ENCODE measurements at places on chromosomes 7 and 10. TPM values are rescaled to one million over a fixed set of nuclear protein-coding genes. Genes with fewer than 3 reads are reported as not detected.

Gene MEOX2
- total RNA-seq = not detected

Gene CALML3
- total RNA-seq = not detected

Gene FXYD4
- total RNA-seq = not detected

Gene BMS1
- total RNA-seq = 30.1 TPM

Gene GATA3
- total RNA-seq = not detected

Gene LIPF
- total RNA-seq = not detected

- H3K27ac ChIP-seq = peak overlapping the region; percentile 94
- no peaks in the 10 kb centered on the region for H3K36me3 ChIP-seq
- no peaks in the 10 kb centered on the region for H3K27me3 ChIP-seq
These were observed 15.4 kb upstream of the HIBADH start for GRCh38 chr7:27677912-27678612.

DNA sequence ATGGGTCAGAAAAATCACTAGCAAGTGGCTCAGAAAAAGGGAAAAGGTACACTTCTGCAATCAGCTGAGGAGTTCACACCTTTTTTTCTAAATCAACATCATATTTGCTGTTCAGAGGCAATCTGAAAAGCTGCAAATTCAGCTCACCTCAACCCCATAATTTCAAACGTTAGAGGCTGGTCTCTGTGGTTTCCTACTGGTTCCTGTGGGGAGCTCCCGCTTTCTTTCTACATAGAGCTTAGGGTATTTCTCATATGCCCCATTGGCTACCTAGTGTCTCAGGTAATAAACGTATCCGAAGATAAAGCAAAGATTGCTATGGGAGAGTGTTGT lies 5.2 kb upstream of the ZNF22 start:
- DNase-seq = no peak
- peak overlapping the region; percentile 80 for H3K27ac ChIP-seq
- H3K36me3 ChIP-seq = peaks cover 31% of the 10 kb centered on the region
- peaks cover 91% of the 10 kb centered on the region for H3K4me1 ChIP-seq
- no peak overlapping the region for H3K4me3 ChIP-seq

- peak overlapping the region; percentile 44 for H3K4me3 ChIP-seq
- DNase-seq = no peak
- H3K4me1 ChIP-seq = peaks cover 20% of the 10 kb centered on the region
These were observed 1.3 kb downstream of the AFAP1L2 start for GRCh38 chr10:114402871-114403540.

- no peak overlapping the region for H3K27ac ChIP-seq
- no peaks in the 10 kb centered on the region for H3K4me1 ChIP-seq
- H3K4me3 ChIP-seq = no peak overlapping the region
- H3K27me3 ChIP-seq = no peaks in the 10 kb centered on the region
- H3K36me3 ChIP-seq = no peaks in the 10 kb centered on the region
These were observed 192.1 kb downstream of the WDR11 start for GRCh38 chr10:121043124-121043849.

DNA sequence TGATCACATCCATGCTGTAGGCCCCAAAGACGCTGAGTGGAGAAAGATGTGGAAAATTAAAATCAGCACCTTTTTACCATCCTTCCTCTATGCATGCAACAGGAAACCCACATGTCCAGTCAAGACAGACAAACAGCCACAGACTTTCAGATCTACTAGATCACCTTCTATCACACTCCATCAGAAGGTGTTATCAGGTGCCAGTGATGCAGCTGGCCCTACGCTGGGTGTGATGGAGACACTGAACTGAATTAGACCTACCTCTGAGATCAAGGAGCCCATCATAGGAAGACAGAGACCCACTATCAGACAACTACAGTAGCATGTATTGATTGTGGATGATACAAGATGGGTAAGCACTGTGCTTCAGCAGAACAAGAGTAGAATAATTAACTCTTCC lies 15.5 kb downstream of the CYP3A4 start:
- H3K4me1 ChIP-seq = no peaks in the 10 kb centered on the region
- H3K27ac ChIP-seq = no peak overlapping the region
- peaks cover 8% of the 10 kb centered on the region for H3K27me3 ChIP-seq
- DNase-seq = no peak
- H3K4me3 ChIP-seq = no peak overlapping the region

DNA sequence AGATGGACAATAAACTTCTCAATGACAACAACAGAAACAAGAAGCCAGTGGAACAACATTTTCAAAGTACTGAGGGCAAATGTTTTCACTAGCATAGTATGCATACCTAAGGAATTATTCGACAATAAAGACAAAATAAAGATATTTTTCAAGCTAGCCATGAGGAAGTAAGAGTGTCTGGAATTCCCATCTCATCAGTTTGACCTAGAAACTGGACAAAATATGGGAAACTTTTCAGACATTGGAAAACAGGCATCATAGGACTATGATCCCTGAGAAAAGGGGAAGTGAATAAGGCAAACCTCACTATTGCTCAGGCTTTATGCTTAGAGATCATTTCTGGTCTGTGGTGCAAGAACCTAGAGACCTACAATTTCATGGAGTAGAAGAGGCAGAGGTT lies 86.3 kb downstream of the OAT start:
- no peaks in the 10 kb centered on the region for H3K4me1 ChIP-seq
- no peaks in the 10 kb centered on the region for H3K36me3 ChIP-seq
- no peak overlapping the region for H3K27ac ChIP-seq
- DNase-seq = no peak

DNA sequence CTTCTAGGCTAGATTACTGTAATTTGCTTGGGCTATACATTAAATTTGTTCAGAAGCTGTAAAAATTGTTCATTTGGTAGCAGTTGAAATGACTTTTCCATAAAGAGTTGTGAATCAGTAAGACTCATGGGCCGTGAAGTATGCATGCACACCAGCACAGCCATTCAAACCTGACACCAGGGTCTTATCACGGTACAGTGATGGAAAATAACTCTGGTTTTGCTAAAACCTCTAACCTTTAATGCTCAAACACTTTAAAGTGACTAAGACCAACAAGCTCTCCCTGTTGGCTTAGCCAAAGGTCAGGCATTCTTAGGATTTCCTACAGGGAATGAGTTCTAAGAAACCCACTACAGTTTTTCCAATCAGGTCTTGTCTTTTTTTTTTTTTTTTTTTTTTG lies 11.5 kb downstream of the ARL3 start:
- peaks cover 43% of the 10 kb centered on the region for H3K4me1 ChIP-seq
- H3K36me3 ChIP-seq = peaks cover 24% of the 10 kb centered on the region
- H3K27me3 ChIP-seq = no peaks in the 10 kb centered on the region
- no peak overlapping the region for H3K4me3 ChIP-seq

GRCh38 chr7:106111655-106112117 lies 426 bp downstream of the SYPL1 start:
- H3K4me1 ChIP-seq = peaks cover 12% of the 10 kb centered on the region
- H3K27me3 ChIP-seq = no peaks in the 10 kb centered on the region
- DNase-seq = no peak
- peaks cover 11% of the 10 kb centered on the region for H3K36me3 ChIP-seq
- peak overlapping the region; percentile 87 for H3K27ac ChIP-seq

- H3K4me3 ChIP-seq = no peak overlapping the region
- H3K27me3 ChIP-seq = no peaks in the 10 kb centered on the region
- peak; percentile 57 for DNase-seq
- H3K36me3 ChIP-seq = peaks cover 9% of the 10 kb centered on the region
- peaks cover 33% of the 10 kb centered on the region for H3K4me1 ChIP-seq
- H3K27ac ChIP-seq = peak overlapping the region; percentile 28
These were observed 20.0 kb downstream of the JAZF1 start for GRCh38 chr7:28160551-28160991.

GRCh38 chr10:4934391-4934987 lies 28.7 kb upstream of the AKR1C1 start:
- H3K4me3 ChIP-seq = no peak overlapping the region
- no peak for DNase-seq
- H3K36me3 ChIP-seq = no peaks in the 10 kb centered on the region
- H3K4me1 ChIP-seq = 0 out of 2 replicates have a peak, but pooled peaks cover under 1% of the 10 kb centered on the region
- no peaks in the 10 kb centered on the region for H3K27me3 ChIP-seq

DNA sequence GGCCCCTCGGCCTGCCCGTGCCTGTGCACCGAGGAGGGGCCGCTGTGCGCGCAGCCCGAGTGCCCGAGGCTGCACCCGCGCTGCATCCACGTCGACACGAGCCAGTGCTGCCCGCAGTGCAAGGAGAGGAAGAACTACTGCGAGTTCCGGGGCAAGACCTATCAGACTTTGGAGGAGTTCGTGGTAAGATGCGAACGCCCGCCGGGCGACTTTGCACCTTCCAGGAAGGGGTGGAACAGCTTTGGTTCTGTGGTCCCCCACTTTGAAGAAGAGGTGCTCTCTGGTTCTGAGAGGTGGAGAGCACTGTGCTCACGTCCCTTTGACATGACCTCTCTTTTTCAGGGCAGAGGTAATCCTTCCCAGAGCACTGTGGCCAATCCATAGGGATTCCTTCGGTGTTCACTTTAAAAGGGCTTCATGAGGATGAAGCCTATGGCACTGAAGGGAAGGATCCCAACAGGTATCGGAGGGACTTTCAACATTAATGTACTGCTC lies 2.6 kb downstream of the VWC2 start:
- DNase-seq = no peak
- no peak overlapping the region for H3K4me3 ChIP-seq
- H3K36me3 ChIP-seq = no peaks in the 10 kb centered on the region
- no peak overlapping the region for H3K27ac ChIP-seq
- H3K4me1 ChIP-seq = no peaks in the 10 kb centered on the region
- H3K27me3 ChIP-seq = peaks cover 21% of the 10 kb centered on the region

DNA sequence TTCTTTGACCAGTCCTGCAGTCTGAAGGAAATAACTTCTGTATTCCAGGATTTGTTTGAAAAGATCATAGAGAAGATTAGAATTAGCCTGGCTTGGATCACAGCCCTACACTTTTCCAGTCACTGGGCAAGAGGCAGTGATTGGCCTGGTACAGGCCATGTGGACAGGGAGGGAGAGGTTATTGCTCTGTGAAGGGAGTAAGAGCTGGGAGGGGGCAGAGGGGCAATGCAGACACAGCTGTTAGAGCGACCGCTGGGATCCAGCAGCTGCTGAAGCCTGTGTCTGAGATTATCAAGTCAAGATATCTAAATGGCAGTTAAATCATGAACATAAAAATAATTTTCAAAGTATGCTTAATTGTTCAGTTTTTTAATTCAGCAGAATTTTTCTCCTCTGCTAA lies 257.3 kb downstream of the SDK1 start:
- no peak overlapping the region for H3K4me3 ChIP-seq
- H3K27ac ChIP-seq = no peak overlapping the region
- peaks cover 7% of the 10 kb centered on the region for H3K4me1 ChIP-seq

DNA sequence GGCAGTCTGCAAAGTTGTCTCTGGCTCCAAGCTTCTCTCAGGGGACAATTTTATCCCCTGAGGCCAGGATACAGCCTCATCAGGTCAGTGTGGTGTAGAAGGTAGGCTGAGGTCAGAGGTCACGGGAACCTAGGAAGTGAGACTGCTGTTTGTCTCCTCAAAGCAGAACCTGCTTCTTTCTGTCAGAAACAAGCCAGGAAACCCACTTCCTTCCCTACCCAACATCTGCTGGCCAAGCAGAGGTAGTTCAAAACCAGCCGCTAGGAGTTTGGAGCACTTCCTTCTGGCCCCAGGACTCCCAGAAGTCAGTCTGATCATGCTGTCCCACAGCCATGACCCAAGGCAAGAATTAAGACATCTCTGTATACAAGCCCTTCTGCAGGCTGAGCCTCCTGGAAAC lies 12.2 kb downstream of the CLRN3 start:
- no peak for DNase-seq
- no peaks in the 10 kb centered on the region for H3K36me3 ChIP-seq
- H3K4me1 ChIP-seq = no peaks in the 10 kb centered on the region
- H3K27me3 ChIP-seq = 0 out of 2 replicates have a peak, but pooled peaks cover 3% of the 10 kb centered on the region
- H3K4me3 ChIP-seq = no peak overlapping the region

- H3K27ac ChIP-seq = no peak overlapping the region
- H3K27me3 ChIP-seq = no peaks in the 10 kb centered on the region
- H3K4me1 ChIP-seq = peaks cover 10% of the 10 kb centered on the region
- DNase-seq = no peak
These were observed 20.1 kb upstream of the CABCOCO1 start for GRCh38 chr10:61642676-61643075.

GRCh38 chr7:21850531-21851285 lies 95.0 kb downstream of the CDCA7L start:
- H3K27ac ChIP-seq = no peak overlapping the region
- H3K27me3 ChIP-seq = no peaks in the 10 kb centered on the region
- no peaks in the 10 kb centered on the region for H3K36me3 ChIP-seq

DNA sequence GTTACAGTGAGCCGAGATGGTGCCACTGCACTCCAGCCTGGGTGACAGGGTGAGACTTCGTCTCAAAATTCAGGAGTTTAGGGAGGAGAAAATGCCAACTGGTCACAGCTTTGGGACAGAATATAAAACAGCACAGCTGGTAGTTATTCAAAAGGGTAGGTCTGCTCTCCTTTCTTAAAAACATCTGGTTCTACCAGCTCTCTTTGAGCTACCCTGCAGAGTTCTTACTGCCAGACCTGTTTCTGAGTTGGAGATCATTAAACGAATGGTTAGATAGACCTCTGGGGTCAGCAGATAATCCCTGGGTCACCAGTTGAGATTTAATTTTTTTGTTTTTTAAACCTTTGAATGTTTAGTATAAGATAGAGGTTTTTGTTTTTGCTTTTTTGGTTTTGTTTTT lies 52.6 kb downstream of the MCU start:
- no peak overlapping the region for H3K27ac ChIP-seq
- H3K36me3 ChIP-seq = no peaks in the 10 kb centered on the region
- peaks cover 14% of the 10 kb centered on the region for H3K4me1 ChIP-seq
- no peaks in the 10 kb centered on the region for H3K27me3 ChIP-seq
- no peak for DNase-seq

DNA sequence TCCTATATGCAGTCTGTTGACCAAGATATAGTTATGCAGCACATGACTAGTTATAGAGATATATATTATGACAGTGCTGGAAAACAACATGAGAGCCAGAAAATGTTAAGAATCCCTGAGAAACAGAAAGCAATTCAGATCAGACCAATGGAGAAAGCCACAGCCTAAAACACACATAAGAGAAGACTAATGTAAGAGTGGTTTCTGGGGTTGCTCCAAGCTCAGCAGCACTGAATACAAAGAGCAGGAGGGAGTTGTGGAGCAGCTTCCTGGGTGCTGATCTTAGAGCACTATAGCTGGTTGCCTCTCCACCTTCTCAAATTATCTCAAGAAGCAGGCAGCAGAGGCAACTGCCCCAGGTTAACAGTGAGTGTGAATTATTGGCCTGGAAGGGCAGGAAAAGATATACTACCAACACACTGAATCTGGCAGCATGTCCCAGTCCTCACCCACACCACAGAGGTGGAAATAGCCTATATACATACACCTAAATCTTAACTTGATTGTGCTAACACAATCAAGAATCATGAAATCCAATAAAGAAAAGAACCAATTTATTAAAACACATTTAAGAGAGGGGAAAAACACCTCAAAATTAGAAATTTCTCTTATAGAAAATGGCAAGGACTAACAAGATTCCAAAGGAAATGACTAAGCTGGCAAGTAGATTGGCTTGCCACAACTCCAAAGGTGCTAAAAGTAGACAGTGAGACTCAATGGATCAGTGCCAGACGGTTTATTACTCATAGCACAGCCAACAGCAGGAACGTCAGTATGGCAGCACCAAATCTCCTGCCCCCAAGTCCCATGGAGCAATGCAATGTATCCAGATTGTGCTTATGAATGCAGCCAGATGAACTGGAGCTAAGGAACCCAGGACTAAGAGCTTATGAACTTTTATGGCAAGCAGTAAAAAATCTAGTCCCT lies 5.1 kb downstream of the PTTG1IP2 start:
- no peaks in the 10 kb centered on the region for H3K27me3 ChIP-seq
- H3K27ac ChIP-seq = no peak overlapping the region
- peak; percentile 51 for DNase-seq
- H3K4me1 ChIP-seq = peaks cover 15% of the 10 kb centered on the region
- H3K4me3 ChIP-seq = no peak overlapping the region

Measured in SJSA1 (cell line).